ENCODE measurements at places on chromosomes 1 and 21.

GRCh38 chr1:221031458-221032203, 152.4 kb downstream of the HLX start:
- no peaks in the 10 kb centered on the region for H3K36me3 ChIP-seq
- H3K27ac ChIP-seq = no peak overlapping the region
- DNase-seq = peak; percentile 26
- no peaks in the 10 kb centered on the region for H3K27me3 ChIP-seq

DNA sequence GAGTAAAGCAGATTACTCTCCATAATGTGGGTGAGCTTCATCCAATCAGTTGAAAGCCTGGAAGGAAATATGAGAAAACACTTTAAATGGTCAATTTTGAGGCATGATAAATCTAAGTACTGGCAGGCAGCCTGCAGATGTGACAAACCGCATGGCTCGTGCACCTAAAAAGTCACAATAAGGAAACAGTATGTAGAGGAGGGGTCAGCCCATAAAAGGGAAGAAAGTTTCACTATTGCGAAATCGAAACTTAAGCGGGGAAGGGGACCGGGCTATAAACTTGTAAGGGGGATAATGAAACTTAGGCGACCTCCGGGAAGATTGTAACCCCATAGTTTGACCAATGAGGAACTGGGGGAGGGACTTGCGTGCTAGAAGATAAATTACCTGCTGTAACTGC, 109.8 kb downstream of the PLPPR4 start:
- H3K4me3 ChIP-seq = no peak overlapping the region
- H3K4me1 ChIP-seq = no peaks in the 10 kb centered on the region
- no peak for DNase-seq
- no peaks in the 10 kb centered on the region for H3K27me3 ChIP-seq
- no peaks in the 10 kb centered on the region for H3K36me3 ChIP-seq

DNA sequence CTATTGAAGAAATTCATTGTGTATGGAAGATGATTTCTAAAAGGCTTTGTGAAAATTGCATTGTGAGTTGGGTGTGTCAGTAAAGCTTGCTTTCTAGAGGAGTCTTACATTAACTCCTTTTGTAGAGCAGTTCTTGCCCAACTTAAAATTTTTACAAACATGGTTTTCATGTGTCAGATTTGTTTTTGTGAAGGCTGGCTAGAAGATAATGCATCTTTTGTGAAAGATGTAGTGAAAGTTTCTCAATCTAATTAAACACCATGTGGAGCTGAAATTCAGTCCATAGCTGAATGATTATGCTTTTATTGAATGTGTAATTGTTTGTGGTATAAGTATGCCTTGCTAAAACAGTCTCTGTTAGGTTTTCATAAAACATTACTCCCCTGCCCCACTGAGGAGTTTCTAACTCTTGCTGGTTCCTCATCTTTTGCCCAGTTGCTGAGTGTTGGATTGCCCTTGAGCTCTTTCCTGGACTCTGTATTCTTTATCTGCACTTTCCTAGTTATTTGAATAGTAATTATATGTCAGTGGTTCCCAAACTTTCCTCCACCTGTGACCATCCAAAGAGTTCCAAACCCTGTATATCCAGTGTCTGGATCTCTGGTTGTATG, 38.0 kb downstream of the KCTD3 start:
- H3K36me3 ChIP-seq = peaks cover 24% of the 10 kb centered on the region
- peaks cover 14% of the 10 kb centered on the region for H3K4me1 ChIP-seq
- H3K27ac ChIP-seq = no peak overlapping the region
- H3K4me3 ChIP-seq = no peak overlapping the region
- peak; percentile 17 for DNase-seq

GRCh38 chr1:228494044-228494353, 6.8 kb downstream of the RNF187 start:
- H3K36me3 ChIP-seq = peaks cover 29% of the 10 kb centered on the region
- H3K27me3 ChIP-seq = no peaks in the 10 kb centered on the region
- no peak overlapping the region for H3K4me3 ChIP-seq
- DNase-seq = no peak
- H3K27ac ChIP-seq = no peak overlapping the region

DNA sequence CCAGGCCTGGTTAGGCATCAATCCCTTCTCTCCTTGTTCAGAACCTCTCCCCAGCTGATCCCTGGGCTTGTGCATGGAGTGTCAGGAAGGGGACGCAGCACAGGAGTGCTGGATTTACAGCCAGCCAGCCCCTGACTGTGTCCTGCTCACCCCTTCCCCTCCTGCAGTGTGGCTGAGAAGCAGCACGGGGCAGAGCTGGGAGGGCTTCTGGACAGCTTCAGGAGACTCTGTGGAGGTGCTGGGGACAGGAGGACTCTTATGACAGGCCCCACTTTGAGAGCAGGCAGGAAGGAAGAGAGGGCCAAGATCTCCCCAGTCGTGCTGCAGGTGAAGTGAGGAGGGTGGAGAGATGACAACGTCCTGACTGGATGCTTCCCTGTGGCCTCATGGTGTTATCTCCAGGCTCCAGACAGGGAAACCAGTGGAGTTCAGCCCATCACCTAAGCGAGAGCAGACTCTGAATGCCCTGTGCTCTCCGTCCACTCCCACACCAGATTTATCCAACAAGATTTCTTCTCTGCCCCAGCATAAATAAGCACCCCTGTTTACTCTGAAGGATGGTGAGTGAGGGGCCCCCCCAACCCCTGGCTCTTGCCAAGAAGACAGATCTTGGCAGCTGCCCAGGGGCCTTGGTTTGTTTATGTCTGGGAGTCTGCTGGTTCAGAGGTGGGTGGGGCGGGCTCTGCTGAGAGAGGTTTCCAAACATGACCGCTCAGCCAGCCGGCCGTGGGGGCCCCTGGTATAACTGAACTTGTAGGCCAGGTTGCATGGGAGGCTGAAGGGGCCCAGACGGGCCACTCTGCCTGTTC, 21.3 kb downstream of the TMCC2 start:
- DNase-seq = no peak
- no peaks in the 10 kb centered on the region for H3K36me3 ChIP-seq
- H3K27me3 ChIP-seq = no peaks in the 10 kb centered on the region
- H3K4me3 ChIP-seq = no peak overlapping the region

DNA sequence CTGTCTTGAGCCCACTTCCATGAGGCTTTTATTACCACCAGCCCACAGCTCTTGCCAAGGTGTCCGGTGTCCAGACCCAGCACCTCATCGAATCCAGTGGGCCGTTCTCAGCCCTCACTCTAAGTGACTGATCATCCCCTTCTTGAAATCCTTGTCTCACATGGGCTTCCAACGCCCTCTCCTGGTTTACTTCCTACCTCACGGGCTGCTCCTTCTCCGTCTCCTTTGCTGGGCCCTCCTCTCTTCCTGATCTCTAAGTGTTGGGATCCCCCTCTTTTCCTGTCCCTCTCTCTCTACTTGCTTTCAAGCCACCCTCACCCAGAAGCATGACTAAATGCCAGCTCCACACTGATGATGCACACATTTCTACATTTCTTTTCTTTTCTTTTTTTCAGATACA, 9.0 kb upstream of the RHBG start:
- peaks cover 21% of the 10 kb centered on the region for H3K27me3 ChIP-seq
- no peaks in the 10 kb centered on the region for H3K4me1 ChIP-seq
- peak; percentile 71 for DNase-seq
- no peak overlapping the region for H3K4me3 ChIP-seq
- no peaks in the 10 kb centered on the region for H3K36me3 ChIP-seq
- no peak overlapping the region for H3K27ac ChIP-seq

- no peaks in the 10 kb centered on the region for H3K36me3 ChIP-seq
- no peak overlapping the region for H3K27ac ChIP-seq
- H3K4me3 ChIP-seq = no peak overlapping the region
- H3K4me1 ChIP-seq = no peaks in the 10 kb centered on the region
Measured at GRCh38 chr1:171084091-171084490, 6.6 kb upstream of the FMO3 start.

DNA sequence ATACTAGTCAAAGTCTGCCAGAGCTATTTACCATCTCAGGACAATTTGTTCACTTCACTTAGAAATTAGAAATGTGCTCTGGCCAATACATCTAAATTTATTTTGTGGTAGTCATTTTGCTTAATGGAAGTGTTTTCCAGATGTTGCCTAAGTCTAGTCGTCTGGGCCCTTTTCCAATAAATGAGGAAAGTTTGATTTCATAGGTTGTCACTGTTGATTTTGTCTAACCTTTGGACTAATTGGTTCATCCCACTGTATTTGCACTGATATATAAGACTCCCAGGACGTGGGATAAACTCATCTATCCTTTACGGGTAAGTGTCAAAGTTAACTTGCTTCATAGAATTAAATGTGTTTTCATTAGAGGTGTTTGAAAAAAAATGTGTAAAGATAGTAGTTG, 79.1 kb downstream of the TPR start:
- no peaks in the 10 kb centered on the region for H3K4me1 ChIP-seq
- no peak within 1 kb of the TSS for H3K4me3 ChIP-seq
- no peak within 1 kb of the TSS for H3K27ac ChIP-seq

GRCh38 chr1:167249702-167250101, 29.0 kb downstream of the POU2F1 start:
- no peaks in the 10 kb centered on the region for H3K4me1 ChIP-seq
- no peaks in the 10 kb centered on the region for H3K27me3 ChIP-seq
- DNase-seq = no peak

DNA sequence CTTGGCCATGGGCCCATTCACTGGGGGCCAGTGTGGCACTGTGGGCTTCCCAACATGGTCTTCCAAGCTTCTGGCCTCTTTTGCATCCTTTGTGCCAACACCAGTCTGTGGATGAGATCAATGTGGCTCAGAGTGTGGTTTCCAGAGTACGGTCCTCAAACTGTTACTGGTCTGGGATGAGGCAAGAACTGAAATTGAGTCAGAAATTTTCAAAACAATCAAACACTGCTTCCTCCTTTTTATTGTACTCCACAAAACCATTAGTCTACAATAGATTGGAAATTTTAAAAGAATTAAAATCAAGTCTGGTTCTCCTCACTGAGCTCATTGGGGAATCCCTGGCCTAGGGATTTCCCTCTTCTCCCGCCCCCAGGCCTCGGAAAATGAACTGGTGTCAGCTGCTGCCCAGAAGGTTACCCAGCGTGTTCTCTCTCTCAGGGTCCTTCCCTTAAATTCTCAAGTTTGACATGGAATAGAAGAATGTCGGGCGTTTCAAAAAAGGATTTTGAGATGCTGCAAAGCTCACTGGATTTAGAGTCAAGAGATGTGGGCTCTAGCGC, 222.0 kb downstream of the SDCCAG8 start:
- no peaks in the 10 kb centered on the region for H3K36me3 ChIP-seq
- H3K4me3 ChIP-seq = no peak overlapping the region
- no peak for DNase-seq
- no peak overlapping the region for H3K27ac ChIP-seq
- peaks cover 13% of the 10 kb centered on the region for H3K4me1 ChIP-seq

DNA sequence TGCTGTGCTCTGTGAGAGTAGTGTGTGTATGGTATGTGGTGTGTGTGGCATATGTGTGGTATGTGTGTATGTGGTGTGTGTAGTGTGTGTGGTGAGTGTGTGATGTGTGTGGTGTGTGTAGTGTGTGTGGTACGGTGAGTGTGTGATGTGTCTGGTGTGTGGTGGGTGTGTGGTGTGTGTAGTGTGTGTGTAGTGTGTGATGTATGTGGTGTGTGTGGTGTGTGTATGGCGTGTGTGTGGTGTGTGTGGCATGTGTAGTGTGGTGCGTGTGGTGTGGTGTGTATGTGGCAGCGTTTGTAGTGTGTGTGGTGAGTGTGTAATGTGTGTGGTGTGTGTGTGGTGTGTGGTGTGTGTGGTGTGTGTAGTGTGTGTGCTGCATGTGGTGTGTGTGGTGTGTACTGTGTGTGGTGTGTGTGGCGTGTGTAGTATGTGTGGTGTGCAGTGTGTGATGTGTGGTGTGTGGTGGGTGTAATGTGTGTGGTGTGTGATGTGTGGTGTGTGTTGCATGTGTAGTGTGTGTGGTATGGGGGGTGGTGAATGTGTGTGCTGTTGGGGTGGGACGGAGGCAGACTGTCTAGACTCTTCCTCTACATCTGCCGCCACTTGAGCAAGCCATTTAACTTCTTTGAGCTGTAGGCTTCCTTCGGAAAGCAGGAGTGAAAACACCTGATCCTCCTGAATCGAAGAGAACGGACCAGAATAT, 33.5 kb downstream of the GPA33 start:
- no peaks in the 10 kb centered on the region for H3K36me3 ChIP-seq
- no peak overlapping the region for H3K4me3 ChIP-seq
- H3K27me3 ChIP-seq = no peaks in the 10 kb centered on the region
- H3K27ac ChIP-seq = no peak overlapping the region
- H3K4me1 ChIP-seq = no peaks in the 10 kb centered on the region
- DNase-seq = no peak

DNA sequence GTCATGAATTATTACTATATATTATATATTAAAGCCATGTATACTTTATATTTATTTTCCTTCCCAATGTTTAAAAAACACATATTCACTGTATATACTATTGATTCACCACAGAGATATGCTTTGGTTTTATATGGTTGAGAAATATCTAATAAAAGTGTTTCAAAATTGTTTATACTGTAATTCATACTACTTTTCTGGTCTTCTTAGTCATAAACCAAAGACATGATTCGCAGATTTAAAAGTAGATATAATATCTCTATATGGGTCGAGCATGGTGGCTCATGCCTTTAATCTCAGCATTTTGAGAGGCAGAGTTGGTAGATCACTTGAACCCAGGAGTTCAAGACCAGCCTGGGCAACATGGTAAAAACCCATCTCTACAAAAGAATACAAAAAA, 738.4 kb downstream of the USP25 start:
- no peak overlapping the region for H3K4me3 ChIP-seq
- no peaks in the 10 kb centered on the region for H3K36me3 ChIP-seq
- peaks cover 12% of the 10 kb centered on the region for H3K4me1 ChIP-seq
- peak; percentile 44 for DNase-seq

GRCh38 chr1:19342062-19342750, 30.1 kb downstream of the SLC66A1 start:
- H3K4me1 ChIP-seq = no peaks in the 10 kb centered on the region
- no peak overlapping the region for H3K4me3 ChIP-seq
- H3K36me3 ChIP-seq = peaks cover 12% of the 10 kb centered on the region
- H3K27me3 ChIP-seq = no peaks in the 10 kb centered on the region
- no peak overlapping the region for H3K27ac ChIP-seq

GRCh38 chr21:25149022-25149421, 458.3 kb downstream of the MRPL39 start:
- H3K36me3 ChIP-seq = no peaks in the 10 kb centered on the region
- DNase-seq = no peak
- no peak overlapping the region for H3K4me3 ChIP-seq
- H3K4me1 ChIP-seq = no peaks in the 10 kb centered on the region
- no peak overlapping the region for H3K27ac ChIP-seq
- no peaks in the 10 kb centered on the region for H3K27me3 ChIP-seq

DNA sequence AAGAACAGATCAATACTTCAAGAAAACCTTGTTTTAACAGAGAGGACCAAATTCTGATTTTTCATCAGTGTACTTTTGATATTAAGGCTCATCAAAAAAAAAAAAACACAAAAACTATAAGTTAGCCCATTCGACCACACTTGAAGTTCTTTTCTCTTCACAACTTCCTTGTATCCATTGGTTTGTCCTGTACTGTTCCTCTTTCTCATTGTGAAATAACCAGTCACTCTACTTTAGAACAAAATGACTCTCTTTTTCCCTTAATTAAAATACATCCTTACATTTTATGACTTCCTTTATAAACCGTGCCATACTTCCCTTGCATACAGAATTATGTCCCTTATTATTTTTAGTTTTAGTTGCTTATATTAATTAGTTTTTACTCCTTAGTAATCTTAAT, 8.4 kb downstream of the QSOX1 start:
- H3K36me3 ChIP-seq = peaks cover under 1% of the 10 kb centered on the region
- no peak overlapping the region for H3K27ac ChIP-seq
- H3K4me3 ChIP-seq = no peak overlapping the region
- peaks cover 3% of the 10 kb centered on the region for H3K4me1 ChIP-seq
- no peak for DNase-seq

GRCh38 chr1:198880818-198881597, 242.2 kb downstream of the PTPRC start:
- H3K4me3 ChIP-seq = no peak overlapping the region
- no peaks in the 10 kb centered on the region for H3K27me3 ChIP-seq
- H3K27ac ChIP-seq = peak overlapping the region; percentile 80
- DNase-seq = peak; percentile 94
- H3K36me3 ChIP-seq = no peaks in the 10 kb centered on the region

Measured in GM23248 (cell line).